ENCODE measurements at places on chromosomes 16 and 17.

DNA sequence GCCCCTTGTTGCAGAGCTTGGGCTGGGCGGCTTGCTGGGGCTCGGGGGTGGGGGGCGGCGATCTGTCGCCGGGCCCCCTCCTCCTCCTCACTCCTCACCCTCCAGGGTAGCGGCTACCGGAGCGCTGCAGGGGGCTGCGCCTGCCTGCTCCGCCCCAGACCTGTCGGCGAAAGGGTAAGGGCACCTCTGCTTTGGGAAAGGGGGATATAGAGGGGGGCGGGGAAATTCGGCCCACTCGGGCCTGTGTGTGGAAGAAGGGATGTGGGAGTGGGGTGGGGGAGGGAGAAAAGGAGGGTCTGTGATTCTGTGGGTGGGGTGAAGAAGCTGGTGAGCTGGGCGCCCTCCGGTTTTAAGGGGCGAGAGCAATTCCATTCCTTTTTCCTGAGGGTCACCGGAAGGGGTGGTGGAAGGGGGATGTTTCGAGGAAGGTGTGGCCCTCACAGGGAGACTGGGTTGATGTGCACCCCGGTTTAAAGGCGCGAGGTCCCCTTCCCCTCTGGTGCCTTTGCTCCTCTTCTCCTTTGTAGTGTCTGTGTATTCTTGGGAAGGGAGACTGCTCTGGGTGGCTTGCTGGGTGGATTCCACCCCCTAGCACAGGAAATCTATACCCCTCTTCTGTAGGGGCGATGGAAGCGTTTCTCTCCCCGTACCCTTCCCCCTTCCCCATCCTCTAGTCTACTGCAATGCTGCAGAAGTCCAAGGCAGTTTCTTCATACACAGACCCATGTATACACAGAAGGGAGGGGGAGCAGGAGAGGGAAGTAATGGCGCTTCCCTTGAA is 878 bp downstream of the TAOK1 start:
- peak; percentile 35 for DNase-seq

GRCh38 chr16:69014811-69015210 is 90.6 kb upstream of the HAS3 start:
- no peak for DNase-seq

GRCh38 chr16:13234999-13235398 is 333.6 kb downstream of the SHISA9 start:
- no peak for DNase-seq

DNA sequence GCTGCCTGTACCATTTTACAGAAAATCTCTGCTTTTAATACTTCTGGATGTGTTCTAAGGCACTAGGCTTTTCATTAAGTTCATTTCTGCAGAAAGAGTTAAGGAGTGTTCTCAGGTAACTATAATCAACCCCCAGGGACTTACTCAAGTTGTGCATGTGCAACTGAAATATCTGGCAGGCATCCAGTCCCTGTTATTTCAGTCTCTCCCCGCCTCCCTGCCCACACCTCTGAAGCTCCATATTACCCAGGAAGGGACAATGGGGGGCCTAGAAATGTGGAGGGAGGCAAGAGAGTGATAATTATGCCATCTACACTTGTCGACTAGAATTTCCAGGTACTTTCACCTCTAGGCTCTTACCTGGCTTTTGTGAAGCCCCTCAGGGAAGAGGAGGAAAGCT is 432.2 kb downstream of the MAF start:
- no peak for DNase-seq

DNA sequence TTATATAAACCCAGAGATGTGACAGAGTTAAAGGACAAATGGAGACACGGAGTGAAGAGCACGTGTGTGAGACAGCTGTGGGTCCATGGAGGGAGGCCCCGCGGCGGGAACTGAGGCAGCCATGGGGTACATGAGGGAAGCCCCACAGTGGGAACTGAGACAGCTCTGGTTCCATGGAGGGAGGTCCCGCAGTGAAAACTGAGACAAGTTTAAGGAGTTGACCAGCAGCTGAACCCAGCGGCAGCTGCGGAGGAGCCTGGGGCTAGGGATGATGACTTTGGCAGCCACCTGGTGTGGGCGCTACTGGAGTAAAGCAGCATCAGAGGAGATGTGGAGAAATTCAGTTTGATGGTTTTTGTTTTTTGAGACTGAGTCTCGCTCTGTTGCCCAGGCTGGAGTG is 185.1 kb downstream of the RPTOR start:
- DNase-seq, result peak; percentile 45

DNA sequence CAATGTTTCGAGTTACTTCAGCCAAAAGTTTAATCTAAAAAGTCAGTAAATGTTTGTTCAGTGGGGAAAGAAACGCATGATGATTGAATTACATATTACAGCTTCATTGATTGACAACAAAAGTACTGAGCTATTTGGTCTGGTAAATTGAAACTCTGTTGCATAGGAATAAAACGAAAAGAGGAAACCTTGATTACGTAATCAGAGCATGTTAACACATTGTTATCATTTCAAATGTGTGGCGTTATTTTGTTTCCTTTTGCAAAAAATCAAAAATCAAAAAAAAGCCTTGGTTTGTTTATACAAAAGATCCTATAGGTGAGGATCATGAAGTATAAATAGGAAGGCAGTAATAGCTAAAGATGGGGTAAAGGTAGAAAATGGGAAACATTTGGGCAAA is 19.5 kb upstream of the CA10 start:
- DNase-seq, result no peak

DNA sequence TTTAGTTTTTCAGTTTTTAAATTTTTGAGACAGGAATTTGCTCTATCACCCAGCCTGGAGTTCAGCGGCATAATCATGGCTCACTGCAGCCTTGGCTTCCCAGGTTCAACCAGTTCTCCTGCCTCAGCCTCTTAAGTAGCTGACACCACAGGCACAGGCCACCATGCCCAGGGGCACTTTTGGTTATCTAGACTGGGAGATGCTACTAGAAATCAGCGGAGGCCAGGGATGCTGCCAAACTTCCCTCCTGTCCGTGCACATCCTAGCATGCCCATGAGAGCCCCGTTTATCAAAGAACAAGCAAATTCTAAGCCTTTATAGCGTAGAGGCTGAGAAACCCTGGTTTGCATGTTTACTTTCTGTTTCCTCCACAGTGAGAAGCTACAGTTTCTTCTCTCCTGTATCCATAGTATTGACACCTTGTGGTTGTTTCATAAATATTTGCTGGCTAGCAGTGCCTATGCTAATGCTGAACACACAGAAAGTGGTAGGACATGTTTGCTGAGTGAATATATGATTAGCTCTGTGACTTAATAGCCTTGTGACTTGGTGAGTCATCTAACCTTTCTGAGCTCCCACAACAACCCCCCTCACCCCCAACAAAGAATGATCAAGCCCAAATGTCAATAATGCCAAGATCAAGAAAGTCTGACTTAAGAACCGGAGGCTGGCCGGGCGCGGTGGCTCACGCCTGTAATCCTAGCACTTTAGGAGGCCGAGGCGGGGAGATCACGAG is 39.2 kb upstream of the MAF start:
- DNase-seq, result no peak

Measured in astrocyte of the spinal cord (primary cell).